ENCODE measurements at places on chromosomes 11 and 22.

DNA sequence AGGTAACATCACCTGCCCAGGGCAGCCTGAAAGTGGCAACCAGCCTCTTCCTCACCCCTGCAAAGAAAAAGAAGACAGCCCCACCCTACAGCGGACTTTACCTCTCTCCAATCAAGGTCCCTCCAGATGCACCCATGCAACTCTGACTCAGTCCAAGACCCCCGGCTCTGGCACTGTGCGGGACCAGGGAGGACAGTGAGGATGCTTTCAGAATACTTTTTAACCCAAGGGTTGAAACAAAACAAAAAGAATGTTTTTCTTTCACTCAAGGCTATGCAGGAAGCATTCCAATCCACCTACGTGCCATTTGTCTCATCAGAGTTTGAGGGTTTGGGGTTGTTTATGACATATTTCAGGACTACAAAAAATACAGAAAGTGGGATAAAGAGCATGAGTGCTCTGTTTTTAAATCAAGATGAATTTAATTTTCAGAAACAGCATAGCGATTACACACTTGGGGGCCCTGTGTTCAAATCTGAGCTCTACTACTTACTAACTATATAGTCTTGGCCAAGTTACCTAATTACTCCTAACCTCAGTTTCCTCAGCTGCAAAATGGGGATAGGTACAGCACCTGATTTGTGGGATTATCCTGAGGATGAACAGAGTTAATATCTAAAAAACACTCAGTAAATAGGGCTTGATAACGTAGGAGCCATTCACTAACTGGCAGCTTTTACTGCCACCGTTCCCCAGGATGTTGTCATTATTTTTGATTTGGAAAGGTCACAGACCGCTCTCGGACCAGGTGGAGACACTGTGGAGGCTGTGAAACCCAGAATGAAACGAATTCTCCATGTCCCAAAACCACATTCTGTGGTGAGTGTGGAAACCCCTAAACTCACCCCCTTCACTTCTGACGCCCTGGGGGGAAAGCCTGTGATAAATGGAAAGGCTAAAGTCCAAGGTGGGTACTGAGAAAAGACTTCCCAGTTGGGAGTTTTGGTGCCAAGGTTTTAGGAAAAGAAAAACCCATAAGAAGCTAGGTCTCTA lies 5.6 kb downstream of the PLAAT3 start:
- DNase-seq, result no peak

- DNase-seq, result no peak
Observed at GRCh38 chr11:58927393-58928106, 11.7 kb upstream of the GLYATL1 start.

DNA sequence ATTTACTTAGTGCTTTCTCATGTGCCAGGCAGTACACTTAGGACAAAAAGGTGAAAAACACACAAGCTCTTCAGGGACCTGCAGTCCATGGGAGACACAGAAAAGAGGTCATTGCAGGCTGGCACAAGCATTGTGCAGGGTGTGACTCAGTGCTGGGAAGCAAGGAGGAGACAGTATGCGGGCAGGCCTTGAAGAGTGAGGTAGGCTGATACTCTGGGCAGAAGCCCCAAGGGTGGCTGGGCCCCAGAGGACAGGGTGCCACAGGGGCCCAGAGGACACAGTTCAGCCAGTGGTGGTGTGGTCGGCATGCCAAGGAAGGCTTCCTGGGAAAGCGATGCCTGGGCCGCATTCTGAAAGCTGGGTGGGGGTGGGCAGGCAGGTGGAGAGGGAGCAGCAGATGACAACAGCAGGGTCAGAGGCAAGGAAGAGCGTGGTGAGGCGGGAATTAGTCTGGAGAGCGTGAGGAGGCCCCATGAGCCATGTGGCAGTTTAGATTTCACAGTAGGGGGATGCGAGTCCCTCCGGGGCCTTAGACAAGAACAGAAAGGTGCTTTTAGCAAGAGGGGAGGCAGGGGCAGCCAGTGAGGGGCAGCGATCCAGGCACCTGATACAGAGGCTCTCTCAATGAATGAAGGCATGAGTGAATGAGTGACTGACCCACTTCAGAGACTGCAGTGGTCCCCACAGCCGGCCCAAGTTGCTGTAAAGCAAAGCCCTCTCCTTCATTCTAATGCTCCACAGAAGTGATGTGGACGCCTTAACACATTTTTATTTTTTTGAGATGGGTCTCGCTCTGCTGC lies 6.8 kb downstream of the C11orf24 start:
- DNase-seq, result no peak

DNA sequence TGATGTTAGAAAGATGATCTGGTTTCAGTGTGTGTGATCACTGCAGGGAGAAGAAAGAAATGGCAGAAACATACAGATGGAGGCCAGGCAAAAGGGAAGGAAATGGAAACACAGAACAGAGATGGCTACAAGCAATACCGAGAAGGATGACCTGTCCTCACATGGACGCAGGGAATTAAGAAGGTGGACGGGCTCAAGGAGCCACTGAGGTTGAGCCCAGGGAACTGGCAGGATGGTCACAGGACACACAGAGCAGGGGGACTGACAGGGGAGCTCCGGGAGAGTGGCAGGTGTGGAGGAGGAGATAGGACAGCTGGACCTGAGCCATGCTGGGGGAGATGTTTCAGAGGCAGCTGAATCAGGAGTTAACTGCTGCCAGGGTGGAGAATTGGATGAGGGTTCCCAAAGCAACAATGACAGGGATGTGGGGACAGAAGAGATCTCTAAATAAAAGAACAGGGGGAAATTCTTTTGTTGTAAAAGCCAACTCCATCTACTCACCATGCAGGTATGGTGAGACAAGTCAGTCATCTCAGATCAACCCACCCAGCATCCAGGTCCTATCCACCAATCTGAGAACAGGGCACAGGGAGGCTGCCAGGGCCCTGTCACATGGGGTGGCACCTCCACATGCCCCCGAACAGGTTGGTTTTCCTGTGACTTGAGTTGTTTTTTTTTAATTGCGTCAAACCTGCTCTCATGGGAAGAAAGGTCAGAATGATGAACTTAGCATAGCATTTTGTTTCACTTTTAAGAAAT lies 26.3 kb downstream of the KLHL22 start:
- DNase-seq, result no peak

DNA sequence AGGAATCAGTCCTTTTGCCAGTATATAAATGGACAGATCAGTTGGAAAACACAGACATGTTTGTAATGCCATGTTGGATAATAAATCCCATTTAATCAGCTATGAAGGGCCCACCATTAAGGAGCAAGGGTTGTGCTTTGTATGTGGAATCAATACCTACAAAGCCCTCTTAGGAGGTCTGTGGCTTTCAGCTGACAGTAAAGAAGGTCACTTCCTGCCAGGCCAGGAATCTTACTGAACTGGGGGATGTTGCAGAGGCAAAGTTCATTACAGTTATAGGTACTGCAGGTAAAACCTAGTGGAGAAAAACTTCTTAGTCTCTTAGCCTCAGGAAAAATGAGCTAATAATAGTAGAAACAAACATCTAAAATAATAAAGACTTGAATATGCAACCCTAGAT lies 129.5 kb downstream of the FAM76B start:
- DNase-seq, result no peak

DNA sequence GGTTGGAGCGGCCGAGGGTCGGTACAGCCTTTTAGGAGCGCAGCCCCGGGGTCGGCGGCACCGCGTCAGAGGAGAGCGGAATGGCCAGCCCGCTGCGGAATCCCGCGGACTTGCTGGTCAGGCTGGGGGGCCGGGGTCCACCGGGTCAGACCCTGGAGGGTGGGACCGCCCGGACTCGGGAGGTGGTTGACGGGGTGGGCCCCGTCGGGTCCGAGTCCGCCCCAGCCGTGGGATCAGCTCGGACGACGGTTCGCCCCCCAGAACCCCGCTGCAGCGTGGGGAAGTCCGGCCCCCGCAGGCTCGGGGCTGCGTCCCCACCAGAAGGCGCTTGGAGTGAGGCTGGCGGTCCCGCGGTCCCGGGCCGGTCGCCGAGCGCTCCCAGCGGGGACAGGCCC lies 301 bp upstream of the ADM2 start:
- DNase-seq, result no peak

DNA sequence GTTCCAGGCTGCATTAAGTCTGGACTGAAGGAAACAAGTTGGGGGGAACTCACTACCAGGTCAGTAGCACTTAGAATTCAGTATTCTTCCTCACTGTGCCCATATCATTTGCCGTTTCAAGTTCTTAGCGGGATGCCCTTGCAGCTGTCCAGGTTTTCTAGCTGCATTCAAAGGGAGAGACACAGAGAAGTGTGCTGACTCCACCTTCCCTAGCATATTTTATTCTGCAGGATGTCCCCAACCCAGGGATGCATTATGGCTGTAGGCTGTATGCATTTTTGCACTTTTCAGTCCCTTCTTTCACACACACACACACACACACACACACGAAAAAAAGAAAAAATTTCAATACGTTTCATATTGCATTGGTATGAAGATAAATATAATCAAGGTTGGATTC lies 35.8 kb upstream of the MAPK1 start:
- no peak for DNase-seq

DNA sequence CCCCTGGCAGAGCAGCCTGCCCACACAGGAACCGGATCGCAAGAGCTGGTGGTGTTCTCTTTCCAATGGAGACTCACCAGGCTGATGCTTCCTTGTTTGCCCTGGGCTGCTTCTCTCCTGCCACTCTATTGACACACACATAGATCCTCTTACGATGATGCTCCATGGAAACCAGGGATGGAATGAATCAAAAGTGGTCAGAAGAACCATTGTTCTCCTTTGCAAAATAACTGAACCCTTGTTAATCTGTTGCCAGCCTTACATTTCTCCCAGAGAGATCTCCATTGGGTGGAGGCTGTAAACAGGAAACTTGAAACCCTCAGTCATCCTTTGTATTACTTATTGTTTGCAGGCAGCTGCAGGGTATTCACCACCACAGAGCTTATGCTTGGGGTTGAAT lies 24.6 kb upstream of the LDLRAD3 start:
- DNase-seq, result no peak

DNA sequence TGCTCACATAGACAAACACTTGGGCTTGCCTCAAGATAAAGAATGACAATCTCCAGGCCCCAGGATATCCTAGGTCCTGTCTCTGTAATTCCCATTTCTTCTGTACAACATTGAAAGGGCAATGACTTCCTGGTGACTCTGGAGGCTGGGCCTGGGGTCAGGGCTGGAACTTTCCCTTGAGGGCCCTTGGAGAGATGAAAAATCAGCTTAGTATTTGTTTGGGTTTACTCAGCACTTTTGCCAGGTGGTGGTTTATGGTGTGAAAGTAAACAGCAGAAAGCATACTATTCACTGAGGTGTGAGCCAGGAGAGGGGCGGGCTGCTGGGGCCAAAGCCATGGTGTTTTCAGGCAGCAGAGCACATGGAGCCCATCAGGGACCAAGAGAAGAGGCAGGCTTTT lies 214.7 kb upstream of the NARS2 start:
- DNase-seq, result no peak

DNA sequence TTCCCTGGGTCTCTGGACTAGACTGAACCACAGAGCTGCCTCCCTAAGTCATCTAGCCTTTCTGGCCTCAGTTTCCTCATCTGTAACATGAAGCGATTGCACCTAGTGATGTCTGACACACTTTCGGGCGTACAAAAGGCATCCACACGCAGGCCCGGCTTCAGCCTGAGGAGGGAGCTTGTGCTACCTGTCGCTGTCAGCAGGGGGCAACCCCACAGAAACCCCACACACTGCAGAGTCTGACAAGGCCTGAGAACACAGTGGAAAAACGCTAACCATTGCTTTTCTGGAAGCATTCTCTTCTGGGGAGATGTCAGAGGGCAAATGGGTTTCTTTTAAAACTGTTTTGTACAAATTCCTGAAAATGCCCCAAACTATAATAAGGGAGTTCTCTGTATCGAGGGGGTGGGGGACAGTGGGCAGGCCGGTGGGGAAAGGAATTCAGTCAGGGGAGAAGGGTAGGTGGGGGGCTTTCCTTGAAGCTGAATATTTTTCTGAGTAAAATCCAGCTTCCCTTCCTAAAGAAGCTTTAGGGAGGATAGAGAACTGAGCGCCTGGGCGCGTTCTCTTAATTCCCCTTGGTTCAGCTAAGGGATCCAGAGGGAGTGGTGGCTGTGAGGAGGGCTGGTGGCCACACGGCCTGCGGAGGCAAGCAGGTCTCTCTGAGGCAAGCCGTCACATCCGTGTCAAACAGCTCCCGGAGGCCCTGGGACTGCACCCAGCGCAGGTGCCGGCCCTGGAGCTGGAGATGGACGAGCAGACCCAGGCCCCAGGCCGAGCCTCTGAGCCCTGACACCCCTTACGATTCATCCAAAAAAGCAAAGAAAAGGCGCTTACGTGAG lies 533 bp downstream of the ELF5 start:
- no peak for DNase-seq

- no peak for DNase-seq
Observed at GRCh38 chr11:101840704-101841103, 74.1 kb upstream of the CEP126 start.

DNA sequence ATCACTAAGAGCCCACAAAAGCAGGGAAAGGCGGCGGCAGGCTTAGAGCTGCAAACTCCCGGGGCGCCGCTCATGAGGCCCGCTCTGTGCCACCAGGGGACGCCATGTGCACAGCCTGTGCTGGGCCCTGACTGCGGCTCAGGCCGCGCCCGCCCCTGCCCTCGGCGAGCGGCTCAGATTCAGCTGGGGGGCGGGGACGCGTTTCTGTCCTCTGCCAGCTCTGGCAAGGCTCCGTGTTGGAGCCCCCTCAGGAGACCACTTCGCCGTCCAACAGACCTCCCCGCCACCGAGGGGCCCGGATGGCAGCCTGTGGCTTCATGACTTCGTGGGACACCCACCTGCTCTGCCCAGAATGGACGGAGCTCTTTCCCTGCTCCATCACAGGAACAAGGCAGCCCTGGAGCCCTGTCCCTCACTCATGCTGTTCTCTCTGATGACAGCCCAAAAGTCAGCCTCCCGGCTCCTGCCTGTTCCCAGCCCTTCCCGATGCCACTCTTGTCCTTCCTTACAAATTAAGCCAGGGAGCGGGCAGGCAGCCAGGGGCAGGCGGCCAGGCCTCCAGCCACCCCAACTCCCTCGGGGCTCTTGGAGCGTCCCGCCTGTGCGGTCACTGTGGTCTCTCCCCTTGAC lies 69.1 kb downstream of the NAT10 start:
- peak; percentile 50 for DNase-seq

DNA sequence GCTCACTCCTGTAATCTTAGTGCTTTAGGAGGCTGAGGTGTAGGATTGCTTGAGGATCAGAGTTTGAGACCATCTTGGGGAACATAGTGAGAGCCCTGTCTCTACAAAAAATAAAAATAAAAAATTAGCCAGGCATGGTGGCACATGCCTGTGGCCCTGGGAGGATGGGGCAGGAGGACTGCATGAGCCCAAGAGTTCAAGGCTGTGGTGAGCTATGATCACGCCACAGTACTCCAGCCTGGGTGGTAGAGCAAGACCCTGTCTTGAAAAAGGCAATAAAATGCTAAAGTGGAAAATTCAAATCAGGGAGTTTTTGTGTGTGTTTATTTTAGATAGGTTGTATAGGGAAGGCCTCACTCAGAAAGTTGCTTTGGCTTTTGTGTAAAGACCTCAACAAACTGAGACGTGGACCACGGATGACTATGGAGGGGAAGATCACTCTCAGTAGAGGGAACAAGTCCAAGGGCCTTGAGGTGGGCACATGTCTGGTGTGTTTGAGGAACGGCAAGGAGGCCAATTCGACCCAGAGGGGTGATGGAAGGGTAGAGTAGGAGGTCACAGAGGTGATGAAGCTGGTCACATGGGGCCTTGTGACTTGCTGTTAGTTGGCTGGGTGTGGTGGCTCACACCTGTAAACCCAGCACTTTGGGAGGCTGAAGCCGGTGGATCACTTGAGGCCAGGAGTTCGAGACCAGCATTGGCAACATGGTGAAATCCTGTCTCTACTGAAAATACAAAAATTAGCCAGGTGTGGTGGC lies 35.7 kb downstream of the WEE1 start:
- no peak for DNase-seq

GRCh38 chr11:109553284-109553683 lies 131.3 kb downstream of the C11orf87 start:
- no peak for DNase-seq

GRCh38 chr11:5151713-5152153 lies 2.8 kb downstream of the OR52A1 start:
- no peak for DNase-seq
